ENCODE measurements at places on chromosomes 4 and X. TPM values are rescaled to one million over a fixed set of nuclear protein-coding genes. Genes with fewer than 3 reads are reported as not detected.

- DNase-seq, result peak; percentile 55
These were observed 169.2 kb upstream of the RBPJ start for GRCh38 chr4:26151615-26152014.

DNA sequence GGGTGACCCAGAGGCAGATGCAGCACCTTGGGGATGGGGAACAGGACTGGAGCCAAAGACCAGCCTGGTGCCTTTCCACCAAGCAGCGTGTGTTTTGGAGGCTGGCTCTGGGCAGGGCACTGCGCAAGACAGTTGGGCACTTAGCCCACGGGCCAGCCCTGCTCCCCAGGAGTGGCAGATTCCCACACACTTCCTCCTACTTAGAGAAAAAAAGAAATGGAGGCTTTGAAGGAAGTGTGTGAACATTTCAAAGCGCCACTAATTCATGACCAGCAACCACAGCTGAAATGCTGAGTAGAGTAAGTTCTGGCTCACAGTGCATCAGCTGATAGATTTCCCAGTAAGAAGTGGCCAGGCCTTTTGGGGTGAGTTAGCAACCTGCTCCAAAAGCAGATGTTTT lies 54.9 kb upstream of the LGI2 start:
- DNase-seq, result no peak

DNA sequence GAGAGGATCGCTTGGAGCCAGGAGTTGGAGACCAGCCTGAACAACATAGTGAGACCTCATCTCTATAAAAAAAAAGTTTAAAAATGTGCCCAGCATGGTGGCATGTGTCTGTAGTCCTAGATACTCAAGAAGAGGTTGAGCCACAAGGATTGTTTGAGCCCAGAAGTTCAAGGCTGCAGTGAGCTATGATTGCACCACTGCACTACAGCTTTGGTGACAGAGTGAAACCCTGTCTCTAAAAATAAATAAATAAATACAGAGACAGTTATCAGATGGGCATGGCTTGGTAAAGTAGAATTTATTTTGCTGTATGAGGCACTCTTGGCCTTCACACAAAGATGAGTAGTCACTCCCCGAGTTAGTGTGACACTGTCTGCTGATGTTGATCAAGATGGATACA lies 54.1 kb upstream of the SPRY1 start:
- no peak for DNase-seq

GRCh38 chr4:123559955-123560871 lies 163.6 kb downstream of the SPRY1 start:
- no peak for DNase-seq

- DNase-seq, result no peak
These were observed 21.2 kb upstream of the DHRSX start for GRCh38 chrX:2521927-2522386.

GRCh38 chr4:105619188-105619931 lies 66.9 kb downstream of the ARHGEF38 start:
- peak; percentile 69 for DNase-seq

- no peak for DNase-seq
These were observed 33.3 kb upstream of the PPARGC1A start for GRCh38 chr4:23923141-23923540.

GRCh38 chrX:32966821-32967355 lies 244.5 kb downstream of the DMD start:
- no peak for DNase-seq

DNA sequence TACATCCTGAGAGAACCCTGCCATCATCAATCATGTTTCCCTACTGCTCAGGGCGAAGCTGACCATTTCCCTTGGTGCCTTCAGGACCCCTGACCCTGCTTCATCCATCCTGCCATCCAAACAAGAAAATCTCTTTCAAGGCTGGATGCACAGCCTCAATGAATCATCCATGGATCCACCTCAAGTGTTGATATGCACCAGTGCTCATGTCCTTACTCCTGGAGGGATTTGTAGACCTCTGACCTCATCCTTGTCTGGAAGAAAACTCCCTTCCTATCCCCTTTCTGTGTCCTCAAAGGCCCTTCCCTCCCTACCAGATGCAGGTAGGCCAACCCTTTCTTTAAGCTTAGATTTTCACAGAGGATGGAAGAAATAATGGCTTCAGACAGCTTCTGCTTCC lies 24.6 kb downstream of the BEX3 start:
- no peak for DNase-seq

The HELT gene
- total RNA-seq, result not detected

The TCEAL3 gene
- total RNA-seq, result 34.6 TPM

The ERCC6L gene
- total RNA-seq, result 0.18 TPM

The C1QTNF7 gene
- 7.4 TPM for total RNA-seq

The KIF4A gene
- total RNA-seq, result 0.29 TPM
